Endodermal cell (in vitro differentiated cells): ENCODE measurements at places on chromosomes 4 and X. TPM values are rescaled to one million over a fixed set of nuclear protein-coding genes. Genes with fewer than 3 reads are reported as not detected.

GPRIN3 gene
- total RNA-seq = 1.9 and 2.3 TPM in 2 replicates

SETD7 gene
- 12.0 and 13.8 TPM in 2 replicates for total RNA-seq

CXXC4 gene
- 5.6 and 6.3 TPM in 2 replicates for total RNA-seq

GNRHR gene
- total RNA-seq = not detected in 3 replicates

CD38 gene
- 0.07 and 0.11 TPM in 2 replicates for total RNA-seq

HMX1 gene
- not detected in 3 replicates for total RNA-seq

PSAPL1 gene
- 0.13 and 0.14 TPM in 2 replicates for total RNA-seq

PIR gene
- 15.8 to 21.0 TPM (median 19.0 TPM) in 3 replicates for total RNA-seq

DNA sequence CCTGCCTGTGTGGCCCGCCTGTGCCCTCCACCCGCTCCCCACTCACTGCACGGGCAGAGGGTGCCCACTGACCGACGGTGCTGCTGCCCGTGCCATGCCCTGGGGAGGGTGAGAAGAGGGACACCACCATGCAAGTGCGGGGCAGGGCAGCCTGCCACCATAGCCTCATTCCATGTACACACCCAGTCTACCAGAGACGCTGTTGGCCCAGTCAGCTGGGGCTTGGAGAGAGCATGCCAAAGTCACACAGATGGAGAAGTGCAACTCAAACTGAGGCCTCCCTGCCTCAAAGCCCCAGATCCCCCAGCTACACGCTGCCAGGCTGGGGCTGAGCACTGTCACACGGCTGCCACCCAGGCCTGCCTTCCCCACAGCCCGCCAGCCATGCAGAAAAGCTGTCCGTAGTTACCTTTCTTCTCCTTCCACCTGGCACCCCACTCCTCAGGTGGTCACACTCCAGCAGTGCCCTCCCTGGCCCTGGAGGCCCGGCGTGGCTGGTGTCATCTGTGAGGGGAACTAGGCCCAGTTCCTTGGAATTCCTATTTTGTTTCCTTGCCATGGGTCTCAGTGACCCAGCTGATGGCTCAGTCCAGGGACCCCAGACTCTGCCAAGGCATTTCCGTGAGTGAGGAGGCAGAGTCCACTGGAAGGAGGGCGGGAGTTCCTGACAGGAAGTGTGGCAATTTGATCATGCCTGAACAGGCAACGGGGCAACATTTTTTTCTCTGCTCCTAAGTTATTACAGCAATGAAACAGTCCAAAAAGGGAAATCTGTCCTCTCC is at the start of gene SLC2A9:
TSS of gene SLC2A9 (minus strand) at position 627 of the 782 bp plus-strand sequence. CDS start at position 559, 68 bp downstream.
- no peak within 1 kb of the TSS for H3K4me3 ChIP-seq
- no peaks in the 10 kb centered on the region for H3K4me1 ChIP-seq
- peak; percentile 39 for DNase-seq
- H3K27me3 ChIP-seq = no peaks in the 10 kb centered on the region
- no peak within 1 kb of the TSS for H3K27ac ChIP-seq

DNA sequence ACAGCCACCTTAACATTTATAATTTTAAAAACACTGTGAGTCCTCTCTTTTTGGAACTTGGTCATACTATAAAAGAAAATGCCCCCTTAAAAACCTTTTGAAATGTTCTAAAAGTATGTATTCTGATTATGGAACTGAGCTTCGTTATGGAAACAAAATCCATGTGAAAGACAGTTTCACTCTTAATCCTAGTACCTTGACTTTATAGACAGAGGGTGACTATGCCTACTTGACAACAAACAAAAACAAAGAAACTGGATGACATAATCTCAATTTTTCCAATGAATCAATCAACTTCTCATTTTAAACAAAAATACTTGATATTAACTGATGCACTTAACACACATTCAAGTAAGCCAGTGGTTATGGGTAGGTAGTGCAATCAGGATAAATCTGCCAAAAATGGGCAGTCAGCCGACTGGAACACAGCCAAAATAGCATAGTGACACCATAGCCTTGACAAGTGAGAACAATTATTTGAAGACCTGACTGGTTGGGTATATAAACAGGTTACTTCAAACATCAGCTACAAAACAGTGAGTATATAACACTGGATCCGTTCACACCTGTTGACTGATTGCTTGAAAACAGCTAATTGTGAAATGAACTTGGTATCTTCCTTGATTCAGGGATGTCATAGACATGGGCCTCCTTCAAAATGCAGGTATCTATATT is 265.5 kb downstream of the PPP3CA start:
- DNase-seq = no peak
- H3K36me3 ChIP-seq = peaks cover 4% of the 10 kb centered on the region
- H3K27me3 ChIP-seq = no peaks in the 10 kb centered on the region
- no peak overlapping the region for H3K4me3 ChIP-seq
- no peaks in the 10 kb centered on the region for H3K4me1 ChIP-seq

DNA sequence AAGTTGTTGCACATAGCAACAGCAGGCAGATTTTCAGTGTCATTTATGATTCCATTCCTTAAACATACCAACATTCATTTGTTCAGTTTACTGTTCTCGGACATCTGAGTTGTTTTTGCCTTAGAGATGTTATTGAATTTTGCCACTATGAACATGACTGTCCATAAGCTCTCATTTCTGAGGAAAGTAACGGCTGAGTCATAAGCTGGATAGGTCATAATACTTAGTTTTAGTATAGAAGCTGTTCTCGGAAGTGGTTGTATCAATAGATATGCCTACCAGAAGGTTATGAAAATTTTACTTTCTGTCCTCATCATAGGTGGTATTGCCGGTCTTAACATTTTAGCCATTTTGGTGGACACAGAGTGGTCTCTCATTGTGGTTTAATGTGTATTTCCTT is 157.1 kb upstream of the CLNK start:
- no peak overlapping the region for H3K27ac ChIP-seq
- H3K4me3 ChIP-seq = no peak overlapping the region
- DNase-seq = no peak
- peaks cover 10% of the 10 kb centered on the region for H3K4me1 ChIP-seq
- no peaks in the 10 kb centered on the region for H3K36me3 ChIP-seq
- no peaks in the 10 kb centered on the region for H3K27me3 ChIP-seq
